ENCODE measurements at places on chromosomes 3 and 15. TPM values are rescaled to one million over a fixed set of nuclear protein-coding genes. Genes with fewer than 3 reads are reported as not detected.
A peak's percentile ranks its signal among the peaks of the same experiment; 100 is the strongest.

- no peak for DNase-seq
Measured at GRCh38 chr15:28079313-28079969, 19.7 kb downstream of the OCA2 start.

GRCh38 chr3:132196113-132196512 is 121.1 kb upstream of the ACP3 start:
- no peak for DNase-seq

GRCh38 chr3:126111566-126112475 is 27.9 kb upstream of the SLC41A3 start:
- peak; percentile 15 for DNase-seq

The VPS39 gene
- total RNA-seq = 50.4 TPM

The NME9 gene
- total RNA-seq = not detected

The XXYLT1 gene
- 8.3 TPM for total RNA-seq

GRCh38 chr3:159881828-159882309 is 106.8 kb upstream of the IL12A start:
- no peak for DNase-seq

Measured in colonic mucosa (tissue), 4 donors.